ENCODE measurements at places on chromosomes 12 and 14. TPM values are rescaled to one million over a fixed set of nuclear protein-coding genes. Genes with fewer than 3 reads are reported as not detected.

TAMALIN gene
- 19.3 TPM for total RNA-seq

FAM90A1 gene
- 0.08 TPM for total RNA-seq

MGP gene
- not detected for total RNA-seq

CCDC175 gene
- not detected for total RNA-seq

COL2A1 gene
- not detected for total RNA-seq

MYF6 gene
- not detected for total RNA-seq

YBX3 gene
- 39.7 TPM for total RNA-seq

CCDC63 gene
- total RNA-seq, result not detected

LPAR5 gene
- total RNA-seq, result 7.5 TPM

C12orf54 gene
- total RNA-seq, result not detected

APOF gene
- total RNA-seq, result not detected

FZD10 gene
- total RNA-seq, result not detected

B4GALNT3 gene
- 0.87 TPM for total RNA-seq

RNFT2 gene
- 12.9 TPM for total RNA-seq

MORN3 gene
- 3.3 TPM for total RNA-seq

NTF3 gene
- not detected for total RNA-seq

RASSF9 gene
- not detected for total RNA-seq

VPS33A gene
- 24.1 TPM for total RNA-seq

PRIM1 gene
- total RNA-seq, result 44.6 TPM

GPR132 gene
- 46.9 TPM for total RNA-seq

FBXO21 gene
- 26.5 TPM for total RNA-seq

CCDC85C gene
- 11.7 TPM for total RNA-seq

STYK1 gene
- 0.34 TPM for total RNA-seq

CDH24 gene
- 2.3 TPM for total RNA-seq

CCDC184 gene
- total RNA-seq, result 0.45 TPM

NFATC4 gene
- total RNA-seq, result not detected

TROAP gene
- 61.7 TPM for total RNA-seq

RNASE1 gene
- not detected for total RNA-seq

GON7 gene
- 15.2 TPM for total RNA-seq

ERBB3 gene
- total RNA-seq, result 1.7 TPM

STXBP6 gene
- not detected for total RNA-seq

MARS1 gene
- total RNA-seq, result 213 TPM

ACSS3 gene
- not detected for total RNA-seq

SLC17A8 gene
- not detected for total RNA-seq

NDUFB1 gene
- total RNA-seq, result 140 TPM

LALBA gene
- total RNA-seq, result not detected

HPD gene
- total RNA-seq, result not detected

PKP2 gene
- total RNA-seq, result 0.14 TPM

SHMT2 gene
- total RNA-seq, result 171 TPM

STRN3 gene
- total RNA-seq, result 15.1 TPM

SYNDIG1L gene
- total RNA-seq, result not detected

NABP2 gene
- 41.8 TPM for total RNA-seq

Data from activated naive CD4-positive, alpha-beta T cell treated with anti-CD3 and anti-CD28 coated beads, Interleukin-2, amount 10 ng/mL, durations not matched to agents 5 hours and 36 hours (primary cell).